ENCODE measurements at places on chromosomes 11 and 22.

DNA sequence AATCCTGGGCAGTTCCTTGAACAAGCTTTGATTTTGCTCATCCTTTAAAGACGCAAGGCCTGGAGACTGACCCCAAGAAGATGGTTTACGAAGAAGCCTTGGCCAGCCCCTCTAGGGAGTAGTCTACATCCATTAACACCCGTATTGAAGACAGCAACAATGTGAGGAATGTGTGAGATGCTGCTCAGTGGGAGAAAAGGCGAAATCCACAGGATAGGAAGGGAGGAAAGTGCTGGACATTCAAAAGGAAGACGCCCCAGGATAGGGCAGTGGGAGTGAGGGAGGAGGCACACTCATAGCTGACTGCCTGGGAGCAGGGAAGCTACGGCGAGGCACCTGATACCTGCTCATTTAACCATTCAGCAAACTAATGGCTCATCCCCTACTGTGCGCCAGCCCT lies 114.1 kb downstream of the RRAS2 start:
- DNase-seq: no peak

DNA sequence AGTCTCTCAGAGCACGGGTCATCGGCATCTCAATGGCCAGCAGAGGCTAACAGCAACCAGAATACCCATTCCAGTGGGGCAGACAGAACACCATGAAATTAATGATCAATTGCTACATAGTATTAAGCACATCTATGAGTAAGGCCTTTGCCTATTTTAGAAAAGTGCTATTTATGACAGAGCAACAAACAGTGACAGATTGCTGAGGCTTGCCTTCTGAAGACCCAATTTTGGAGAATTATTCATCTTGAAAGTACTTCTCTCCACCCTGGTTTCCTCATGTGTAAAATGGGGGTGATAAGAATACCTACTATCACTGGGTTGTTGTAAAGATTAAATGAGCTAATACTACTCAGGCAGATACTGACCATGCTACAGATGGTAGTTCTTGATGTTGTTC lies 232.7 kb downstream of the TENM4 start:
- DNase-seq: no peak

- no peak for DNase-seq
These were observed 31.7 kb upstream of the SHISAL1 start for GRCh38 chr22:44344407-44344806.

DNA sequence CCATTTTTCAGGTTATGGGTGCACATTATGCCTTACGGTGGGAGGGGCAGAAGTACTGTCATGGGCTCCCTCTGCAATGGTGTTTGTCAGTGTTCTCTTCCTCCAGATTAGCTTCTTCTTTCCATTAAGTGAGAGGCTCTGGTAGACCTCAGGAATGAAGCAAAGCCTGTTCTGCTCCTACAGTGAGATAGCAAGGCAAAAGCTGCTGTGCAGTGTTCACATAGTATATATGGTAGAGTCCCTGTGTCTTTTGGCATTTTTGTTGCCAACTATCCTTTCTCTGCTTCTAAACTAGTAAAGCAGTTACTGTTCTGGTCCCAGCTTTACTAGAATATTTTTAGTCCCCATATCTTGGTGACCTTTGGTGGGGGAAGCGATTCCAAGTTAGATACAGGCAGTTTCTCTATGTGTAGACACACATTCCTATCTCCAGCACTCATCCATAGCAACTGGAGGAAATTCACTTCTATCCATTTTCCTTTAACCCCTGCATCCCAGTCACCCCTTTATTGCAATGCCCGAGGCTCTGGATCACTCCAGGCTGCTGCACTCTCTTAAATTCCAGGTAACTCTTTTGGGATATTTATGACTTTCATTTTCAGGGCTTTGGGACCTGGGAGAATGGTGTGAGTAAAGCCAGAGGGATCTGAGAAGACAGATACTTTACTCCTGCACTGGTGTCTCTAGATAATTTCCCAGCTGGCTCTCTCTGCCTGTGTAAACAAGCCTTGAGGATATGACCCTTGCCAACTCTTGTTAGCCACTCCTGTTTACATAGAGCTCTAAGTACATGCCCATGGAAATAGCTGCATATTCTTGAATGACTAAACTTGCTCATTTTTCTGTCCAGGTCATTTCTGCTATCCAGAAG lies 3.9 kb upstream of the TRIM34 start:
- DNase-seq: no peak

- DNase-seq: no peak
These were observed 26.9 kb downstream of the TRMU start for GRCh38 chr22:46362203-46362933.

GRCh38 chr11:133830931-133831907 lies 14.1 kb downstream of the SPATA19 start:
- no peak for DNase-seq

GRCh38 chr11:12170984-12171383 lies 60.6 kb downstream of the MICAL2 start:
- DNase-seq: no peak

- DNase-seq: no peak
These were observed 1674.3 kb upstream of the RAG2 start for GRCh38 chr11:38272376-38272775.

DNA sequence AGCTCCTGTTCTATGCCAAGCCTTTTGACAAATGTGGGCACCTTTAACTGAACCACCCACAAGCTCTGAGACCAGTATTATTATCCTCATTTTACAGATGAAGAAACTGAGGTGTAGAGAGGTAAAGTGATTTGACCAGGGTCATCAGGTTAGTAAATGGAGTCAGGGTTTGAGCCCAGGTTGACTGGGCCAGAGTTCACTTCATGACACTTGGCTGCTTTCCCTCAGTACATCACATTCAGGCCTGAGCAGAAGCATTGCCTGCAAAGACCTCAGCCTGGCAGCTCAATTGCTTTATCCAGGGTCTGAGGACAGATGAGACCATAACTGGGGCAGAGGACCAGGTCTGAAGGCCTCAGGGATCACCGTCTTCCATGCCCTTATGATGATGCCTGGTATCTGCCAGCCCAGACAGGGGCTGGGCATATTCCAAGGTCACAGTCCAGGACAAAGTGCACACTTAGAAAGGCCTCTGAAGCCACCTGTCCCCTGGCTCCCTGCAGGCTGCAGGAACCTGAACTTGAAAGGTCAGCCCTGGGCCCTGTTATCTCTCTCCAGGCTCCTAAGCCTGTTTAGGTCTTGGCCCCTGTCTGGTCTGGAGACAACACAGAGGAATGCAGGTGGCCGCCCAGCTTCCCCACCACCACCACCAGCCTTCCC lies 32.0 kb downstream of the POU2AF3 start:
- no peak for DNase-seq

GRCh38 chr22:35766654-35767580 lies 49.2 kb downstream of the APOL5 start:
- no peak for DNase-seq

- DNase-seq: no peak
These were observed 8.2 kb upstream of the SYT8 start for GRCh38 chr11:1826552-1827094.

DNA sequence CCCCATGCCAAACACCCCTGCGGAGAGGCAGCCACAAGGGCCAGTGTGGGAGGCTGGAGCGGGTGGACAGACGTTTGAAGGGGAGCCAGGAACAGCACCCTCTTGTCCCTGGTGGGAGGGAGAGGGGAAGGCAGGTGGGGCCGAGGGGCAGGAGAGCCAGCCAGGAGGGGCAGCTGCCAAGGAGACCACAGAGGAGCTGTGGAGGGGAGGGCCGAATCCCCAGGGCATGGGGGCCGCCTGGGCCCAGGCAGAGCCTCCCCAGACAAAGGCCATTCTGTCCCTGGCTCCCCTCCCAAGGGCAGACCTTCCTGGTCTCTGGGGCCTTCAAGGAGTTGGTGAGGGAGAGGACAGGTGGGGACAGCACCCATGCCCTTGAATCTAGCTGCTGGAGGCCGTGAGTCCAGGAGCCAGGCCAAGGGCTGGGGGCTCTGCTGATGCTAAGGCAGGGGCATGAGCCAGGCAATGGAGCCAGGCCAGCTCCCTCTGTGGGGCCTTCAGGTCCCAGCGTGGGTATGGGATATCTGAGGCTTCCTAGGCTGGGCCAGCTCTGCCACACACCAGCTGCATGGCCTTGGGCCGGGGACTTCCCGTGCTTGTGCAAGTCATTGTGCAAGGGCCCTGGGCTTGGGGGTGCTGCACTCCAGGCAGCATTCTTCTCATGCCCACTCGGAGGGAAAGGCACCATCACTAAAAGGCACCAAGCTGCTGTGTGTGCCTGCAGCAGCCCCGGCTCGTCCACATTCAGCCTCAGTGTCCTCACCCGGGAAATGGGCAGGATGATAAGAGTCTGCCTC lies 11.4 kb downstream of the EMID1 start:
- DNase-seq: no peak

DNA sequence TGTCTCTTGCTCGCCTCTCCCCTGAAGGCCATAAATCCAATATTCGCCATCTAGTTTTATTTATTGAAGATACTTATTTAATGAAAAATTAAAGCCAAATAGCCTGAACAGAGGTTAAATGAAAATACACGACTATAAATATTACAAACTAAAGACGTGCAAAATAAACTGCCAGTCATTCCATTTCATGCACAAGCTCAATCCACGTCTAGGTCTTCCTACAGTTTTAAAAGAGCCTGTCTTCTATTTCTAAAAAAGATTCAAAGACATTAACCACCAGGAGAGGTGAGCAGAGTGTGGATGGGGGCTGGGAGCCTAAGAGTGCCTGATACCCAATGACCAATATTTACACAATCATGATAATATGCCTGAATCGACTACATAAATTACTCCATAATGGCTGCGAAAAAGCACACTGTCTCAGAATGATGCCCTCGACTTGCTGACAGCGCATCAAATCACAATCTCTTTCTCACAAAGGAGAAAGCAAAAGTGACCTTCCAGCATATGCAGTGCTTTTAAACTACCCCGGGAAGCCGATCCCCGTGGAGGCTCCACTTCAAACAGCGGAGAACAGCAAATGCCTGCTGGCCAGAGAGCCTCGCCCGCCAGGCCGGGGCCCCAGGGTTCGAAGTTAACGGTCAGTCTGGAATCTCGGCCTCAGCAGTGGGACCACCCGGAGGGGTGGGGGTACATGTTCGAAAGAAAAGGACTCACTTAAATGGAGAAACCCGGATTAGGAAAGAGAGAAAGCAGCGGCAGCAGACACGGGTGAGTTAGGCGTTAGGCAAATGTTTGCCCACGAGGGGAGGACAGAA lies 1.7 kb downstream of the FCHSD2 start:
- no peak for DNase-seq

DNA sequence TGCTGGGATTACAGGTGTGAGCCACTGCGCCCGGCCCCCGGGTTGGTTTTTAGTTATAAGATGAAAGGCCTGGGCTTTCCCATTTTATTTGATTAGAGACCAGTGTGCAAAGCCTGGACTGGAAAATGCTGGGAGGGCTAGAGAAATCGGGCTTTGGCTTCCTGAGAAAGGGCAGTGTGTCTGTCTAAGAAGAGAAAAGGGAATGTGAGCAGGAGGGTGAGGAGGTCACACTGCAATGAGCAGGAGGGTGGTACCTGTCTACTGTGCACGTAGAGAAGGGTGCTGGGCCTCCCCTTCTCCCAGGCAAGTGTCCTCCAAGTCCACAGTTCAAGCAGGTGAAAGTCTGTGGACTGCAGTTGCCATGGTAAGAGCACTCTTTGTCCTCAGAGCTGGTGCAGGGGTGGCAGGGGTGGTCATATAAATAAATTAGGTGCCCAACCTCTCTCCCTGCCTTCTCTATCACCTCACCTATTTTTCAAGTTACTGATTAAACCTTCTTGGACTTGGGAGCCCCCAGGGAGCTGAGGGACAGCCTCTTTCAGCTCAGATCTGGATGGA lies 30.8 kb downstream of the SLC5A1 start:
- no peak for DNase-seq

GRCh38 chr22:49266561-49267519 lies 560.8 kb downstream of the BRD1 start:
- DNase-seq: no peak

- DNase-seq: no peak
These were observed 2.8 kb downstream of the PDGFB start for GRCh38 chr22:39241794-39242594.

DNA sequence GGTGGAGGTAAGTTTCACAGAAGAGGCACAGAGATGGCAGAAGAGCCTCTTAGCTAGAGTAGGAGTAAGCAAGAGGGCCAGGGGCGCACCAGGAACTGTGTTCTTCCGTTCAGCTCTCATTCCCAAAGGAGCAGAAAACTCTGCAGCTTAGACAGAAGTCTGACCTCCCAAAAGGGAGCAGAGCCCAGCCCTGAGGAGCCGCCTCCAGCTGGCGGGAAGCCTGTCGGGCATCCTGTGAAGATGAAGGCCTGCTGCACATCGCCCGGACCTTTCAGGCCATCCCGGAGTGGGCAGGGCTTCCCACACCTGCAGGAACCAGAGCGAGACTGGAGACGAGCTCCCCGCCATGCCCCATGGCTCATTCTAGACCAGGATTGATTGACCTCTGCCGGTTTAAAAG lies 1102.8 kb downstream of the BRD1 start:
- DNase-seq: no peak

- DNase-seq: no peak
These were observed 13.2 kb upstream of the DNAJB7 start for GRCh38 chr22:40875111-40875510.

GRCh38 chr22:30843245-30843644 lies 125.3 kb downstream of the MORC2 start:
- DNase-seq: no peak

DNA sequence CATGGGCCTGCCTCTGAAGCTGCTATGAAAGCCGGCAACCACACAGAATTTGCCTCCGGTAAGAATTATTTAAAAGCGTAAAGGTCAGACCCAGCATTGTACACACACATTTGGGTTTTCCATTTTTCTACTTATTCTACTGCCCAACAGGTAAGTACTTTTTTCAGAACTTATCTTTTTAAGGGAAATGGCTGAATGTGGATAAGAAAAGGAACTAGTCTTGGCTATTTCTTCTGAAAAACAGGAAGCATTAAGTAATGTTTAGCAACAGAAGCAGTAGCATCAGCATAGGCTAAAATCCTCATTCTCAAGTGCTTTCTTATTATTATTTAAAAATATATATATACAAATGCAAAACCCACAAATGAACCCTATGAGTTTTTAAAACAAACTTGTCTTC lies 103.1 kb downstream of the MPPED2 start:
- DNase-seq: no peak

GRCh38 chr11:2580061-2580421 lies 119.8 kb downstream of the KCNQ1OT1 start:
- DNase-seq: no peak

GRCh38 chr11:71525188-71525937 lies 1.7 kb upstream of the KRTAP5-7 start:
- DNase-seq: no peak

GRCh38 chr22:48099671-48100070 lies 1337.2 kb downstream of the TBC1D22A start:
- no peak for DNase-seq

GRCh38 chr11:62933750-62934495 lies 12.8 kb upstream of the CHRM1 start:
- DNase-seq: no peak

DNA sequence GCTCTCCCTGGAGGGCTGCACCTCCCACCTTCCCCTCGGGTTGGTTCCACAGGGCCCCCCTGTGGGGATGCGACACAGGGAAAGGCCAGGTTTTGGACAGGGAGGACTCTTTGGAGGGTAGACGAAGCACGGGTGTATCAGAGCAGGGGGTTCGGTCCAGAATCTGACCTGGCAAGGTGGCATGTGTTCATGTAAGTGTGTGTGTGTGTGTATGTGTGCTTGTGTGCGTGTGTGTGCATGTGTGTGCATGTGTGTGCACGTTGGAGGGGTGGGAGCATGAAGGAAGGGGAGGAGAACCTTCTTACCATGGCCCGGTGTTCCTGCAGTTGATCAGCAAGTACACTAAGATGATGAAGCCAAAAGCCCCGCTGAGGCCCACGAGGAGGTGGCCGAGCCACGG lies 14.7 kb downstream of the IL2RB start:
- DNase-seq: no peak
